ENCODE measurements at places on chromosomes 16 and 17.
A peak's percentile ranks its signal among the peaks of the same experiment; 100 is the strongest.

GRCh38 chr17:44219108-44219615, 313 bp downstream of the UBTF start:
- DNase-seq: peak; percentile 77

DNA sequence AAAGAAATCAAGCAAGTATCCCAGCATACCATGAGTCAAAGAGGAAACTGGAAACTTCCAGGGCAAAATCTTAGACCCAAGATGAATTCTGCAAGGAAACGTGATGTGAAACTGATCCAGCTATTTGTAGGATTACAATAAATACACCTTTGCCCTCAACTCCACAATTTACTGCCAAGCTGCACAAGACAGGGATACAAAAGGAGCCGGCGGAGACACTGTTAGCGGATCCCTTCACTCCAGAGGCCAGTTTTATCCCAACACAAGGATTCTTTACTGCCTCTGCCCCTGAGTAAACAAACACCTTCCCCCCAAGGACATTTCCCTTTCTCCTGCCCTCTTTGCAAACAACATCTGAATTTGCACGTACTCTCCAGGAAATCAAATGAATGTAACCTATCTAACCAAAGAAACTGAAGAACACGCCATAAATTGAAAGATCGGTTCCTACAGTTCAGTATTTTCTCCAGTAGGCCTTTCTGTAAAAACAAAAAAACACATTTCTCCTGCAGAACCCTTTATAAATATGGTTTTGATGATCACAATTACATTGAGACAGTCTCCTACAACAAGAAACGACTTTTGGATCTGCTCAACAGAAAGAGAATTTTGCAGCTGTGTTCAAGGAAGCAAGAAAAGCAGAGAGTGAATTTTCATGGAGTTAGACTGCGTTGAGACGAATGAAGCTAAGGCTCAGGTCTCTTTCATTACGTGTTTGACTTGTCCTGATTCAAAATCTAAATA, 1.4 kb upstream of the CBX2 start:
- no peak for DNase-seq

DNA sequence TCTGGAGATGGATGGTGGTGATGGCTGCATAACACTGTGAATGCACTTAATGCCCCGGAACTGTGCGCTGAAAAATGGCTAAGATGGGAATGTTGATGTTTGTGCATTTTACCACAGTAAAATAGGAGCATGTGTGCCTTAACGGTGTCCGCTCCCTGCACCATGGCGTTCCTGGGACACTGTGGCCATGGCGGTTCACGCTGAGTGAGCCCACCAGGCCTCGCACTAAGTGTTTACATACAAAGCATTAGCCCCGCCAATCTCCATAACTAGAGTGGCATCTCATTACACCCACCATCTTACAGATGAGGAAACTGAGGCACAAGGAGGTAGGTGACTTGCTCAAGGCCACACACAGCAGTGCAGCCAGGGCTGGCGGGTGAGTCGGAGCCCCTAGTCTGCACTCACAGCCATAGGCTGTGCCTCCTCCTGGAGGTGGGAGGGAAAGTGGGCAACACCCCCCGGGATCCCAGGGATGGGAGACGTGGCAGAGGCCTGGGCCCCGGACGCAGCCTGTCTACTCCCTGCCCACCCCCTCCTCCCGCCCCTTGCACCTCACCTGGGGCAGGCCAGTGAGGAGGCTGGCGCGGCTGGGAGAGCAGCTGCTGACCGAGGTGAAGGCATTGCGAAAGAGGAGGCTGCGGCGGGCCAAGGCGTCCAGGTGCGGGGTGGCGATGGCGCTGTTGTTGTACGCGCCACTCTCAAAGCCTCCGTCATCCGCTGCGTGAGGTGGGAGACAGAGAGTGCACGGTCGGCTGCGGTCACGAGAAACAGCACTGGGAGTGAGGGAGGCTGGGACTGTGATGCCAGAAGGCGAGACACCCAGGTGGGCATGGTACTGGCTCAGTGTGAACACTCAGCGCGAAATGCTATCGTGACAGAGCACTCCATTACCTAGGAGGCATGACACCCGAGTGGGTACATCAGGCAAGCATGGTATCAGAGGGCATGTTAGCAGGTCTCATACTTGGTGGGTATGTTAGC, 3.4 kb downstream of the SGSH start:
- no peak for DNase-seq

GRCh38 chr16:32116080-32116479, 137.0 kb upstream of the TP53TG3D start:
- no peak for DNase-seq

- no peak for DNase-seq
Measured at GRCh38 chr17:74569020-74570003, 2.0 kb upstream of the CD300H start.

DNA sequence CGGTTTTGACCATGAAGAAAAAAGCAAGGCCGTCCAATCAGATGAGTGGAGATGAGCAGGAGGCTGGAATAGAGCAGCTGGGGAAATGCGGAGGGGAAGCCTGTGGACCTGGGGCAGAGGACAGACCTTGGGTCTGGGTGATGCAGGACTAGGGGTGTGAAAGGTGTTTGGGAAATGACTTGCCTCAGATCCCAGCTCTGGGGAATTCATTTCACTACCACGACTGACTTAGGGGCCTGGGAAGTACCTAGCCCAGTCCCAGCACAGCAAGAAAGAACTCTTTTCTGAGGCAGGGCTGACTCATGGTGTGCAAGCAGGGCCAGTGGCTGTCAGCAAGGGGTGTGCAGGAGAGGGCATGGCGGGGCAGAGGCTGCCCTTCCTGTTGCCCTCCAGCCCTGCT, 14.8 kb downstream of the DNAI2 start:
- no peak for DNase-seq

DNA sequence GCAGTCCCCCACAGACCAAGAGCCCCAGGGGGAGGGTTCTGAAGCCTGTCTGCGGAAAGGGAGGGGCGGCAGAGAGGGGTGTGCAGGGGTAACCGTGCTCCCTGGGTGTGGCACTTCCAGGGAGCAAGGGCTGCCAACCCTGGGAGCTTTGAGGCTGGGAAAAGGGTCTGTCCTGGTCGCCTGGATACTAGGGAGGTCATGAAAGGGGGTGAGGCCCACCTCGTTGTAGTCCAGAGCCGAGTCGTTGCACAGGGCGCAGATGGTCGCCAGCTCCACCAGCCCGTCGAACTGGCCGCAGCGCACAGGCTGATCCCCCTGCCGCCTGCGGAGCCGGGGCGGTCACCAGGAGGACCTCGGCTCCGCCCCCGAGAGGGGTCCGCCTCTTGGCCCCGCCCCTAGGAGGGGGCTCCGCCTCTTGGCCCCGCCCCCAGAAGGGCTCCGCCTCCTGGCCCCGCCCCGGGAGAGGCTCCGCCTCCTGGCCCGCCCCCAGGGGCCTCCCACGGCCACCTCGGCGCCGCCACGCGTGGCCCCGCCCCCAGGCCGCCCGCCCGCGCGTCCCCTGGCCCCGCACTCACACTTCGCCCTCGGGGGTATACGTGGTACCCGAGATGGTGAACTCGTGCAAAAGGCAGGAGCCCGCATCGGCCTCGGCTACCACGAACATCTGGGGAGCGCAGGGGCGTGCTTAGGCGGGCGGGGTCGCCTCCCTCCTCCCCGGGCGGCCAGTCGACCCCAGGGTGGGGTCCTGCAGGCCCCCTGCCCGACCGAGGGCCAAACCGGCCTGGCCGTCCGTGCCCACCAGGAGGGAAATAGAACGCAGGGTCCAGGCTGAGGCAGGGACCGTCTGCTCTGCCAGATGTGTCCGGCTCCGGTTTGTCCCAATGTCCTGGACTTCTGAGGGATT, 19.5 kb downstream of the ATP2A3 start:
- peak; percentile 85 for DNase-seq

DNA sequence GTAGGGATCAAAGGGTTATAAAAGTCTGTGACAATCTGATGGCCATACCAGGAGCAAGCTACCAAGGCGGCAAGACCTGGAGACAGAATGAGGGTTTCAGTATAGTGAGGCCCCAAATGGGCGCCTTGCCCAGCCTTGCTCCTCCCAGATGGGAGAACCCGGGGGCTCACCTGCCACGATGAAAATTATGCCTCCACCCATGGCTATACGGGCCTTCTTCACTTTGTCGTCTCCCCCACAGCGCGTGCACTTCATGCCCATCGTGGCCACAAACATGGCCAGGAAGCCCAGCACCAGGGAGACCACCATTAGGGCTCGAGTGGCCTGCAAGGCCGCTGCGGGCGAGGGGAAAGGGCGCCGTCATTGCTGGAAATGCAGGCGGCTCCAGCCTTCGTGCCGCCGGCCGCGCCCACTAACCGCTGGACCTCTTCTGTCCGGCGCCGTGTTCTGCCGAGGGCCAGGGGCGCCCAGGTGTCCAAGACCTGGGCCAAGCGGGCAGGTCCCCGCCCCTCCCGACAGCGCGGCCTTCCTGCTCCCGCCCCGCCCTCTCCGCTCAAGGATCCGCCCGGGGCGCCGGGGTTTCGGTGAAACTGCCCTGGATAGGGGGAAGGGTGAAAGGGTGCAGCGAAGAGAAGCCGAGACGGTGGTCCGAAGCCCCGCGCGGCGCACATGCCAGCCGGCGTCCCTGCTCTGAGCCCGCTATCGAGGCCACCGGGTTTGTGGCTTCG, 1.5 kb downstream of the CLDN7 start:
- DNase-seq: peak; percentile 93

DNA sequence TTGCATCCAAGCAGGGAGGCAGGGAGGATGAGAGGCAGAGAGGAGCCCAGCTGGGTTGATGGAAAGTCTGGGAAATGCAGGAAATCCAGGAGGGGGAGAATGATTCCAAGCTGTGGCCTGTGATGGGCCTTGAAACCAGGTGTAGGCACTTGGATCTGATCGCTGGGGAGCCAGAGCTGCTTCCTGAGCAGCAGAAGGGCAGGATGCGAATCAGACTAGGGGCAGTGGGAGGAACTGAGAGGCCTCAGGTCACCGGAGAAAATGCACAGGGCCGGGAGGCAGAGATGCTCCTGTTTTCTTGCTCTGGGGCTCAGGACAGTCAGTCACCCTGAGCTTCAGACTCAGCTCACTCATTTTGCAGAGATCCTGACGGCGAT, 29.6 kb upstream of the MEOX1 start:
- DNase-seq: no peak

DNA sequence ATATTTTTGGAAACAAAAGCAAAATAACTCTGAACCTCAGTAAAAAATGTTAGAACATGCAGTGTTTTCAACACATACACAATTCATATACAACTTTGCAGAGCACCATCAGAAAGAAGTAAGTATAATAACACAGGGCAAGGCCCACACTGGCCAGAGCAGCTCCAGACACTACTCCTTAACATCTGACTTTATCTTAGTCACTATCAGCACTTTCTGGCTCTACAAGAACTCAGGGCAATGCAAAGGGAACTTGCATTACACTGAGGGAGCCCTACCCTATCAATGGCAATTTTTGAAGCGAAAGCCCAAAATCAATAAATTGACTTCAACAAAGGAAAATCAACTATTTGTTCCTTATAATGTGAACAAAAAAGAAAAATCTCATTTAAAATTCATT, 16.5 kb downstream of the RNF157 start:
- no peak for DNase-seq

DNA sequence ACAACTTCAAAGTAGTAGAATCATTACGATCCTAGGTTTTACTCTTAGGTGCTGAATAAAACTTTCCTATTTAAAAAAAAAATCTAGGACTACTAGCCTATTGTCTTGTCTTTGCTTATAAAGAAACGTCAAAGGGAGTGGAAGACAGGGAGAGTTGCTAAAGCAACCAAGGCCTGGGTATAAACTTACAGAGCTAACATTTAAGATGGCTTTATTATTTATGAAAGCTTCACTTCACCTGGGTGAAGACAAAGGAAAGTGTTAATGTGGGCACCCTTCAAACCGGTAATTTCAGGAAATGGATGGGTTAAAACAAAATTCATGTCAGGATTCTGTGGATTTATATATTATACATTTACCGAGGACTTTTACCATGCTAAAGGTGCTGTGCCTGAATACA, 2.5 kb downstream of the DUSP14 start:
- no peak for DNase-seq

GRCh38 chr16:7338826-7339225, 6.2 kb downstream of the RBFOX1 start:
- DNase-seq: no peak

- DNase-seq: peak; percentile 70
Measured at GRCh38 chr16:85928401-85928820, 29.4 kb downstream of the IRF8 start.

GRCh38 chr16:85554889-85555718, 58.0 kb upstream of the GSE1 start:
- DNase-seq: peak; percentile 70

- no peak for DNase-seq
Measured at GRCh38 chr16:72159801-72160200, 12.2 kb downstream of the PMFBP1 start.

DNA sequence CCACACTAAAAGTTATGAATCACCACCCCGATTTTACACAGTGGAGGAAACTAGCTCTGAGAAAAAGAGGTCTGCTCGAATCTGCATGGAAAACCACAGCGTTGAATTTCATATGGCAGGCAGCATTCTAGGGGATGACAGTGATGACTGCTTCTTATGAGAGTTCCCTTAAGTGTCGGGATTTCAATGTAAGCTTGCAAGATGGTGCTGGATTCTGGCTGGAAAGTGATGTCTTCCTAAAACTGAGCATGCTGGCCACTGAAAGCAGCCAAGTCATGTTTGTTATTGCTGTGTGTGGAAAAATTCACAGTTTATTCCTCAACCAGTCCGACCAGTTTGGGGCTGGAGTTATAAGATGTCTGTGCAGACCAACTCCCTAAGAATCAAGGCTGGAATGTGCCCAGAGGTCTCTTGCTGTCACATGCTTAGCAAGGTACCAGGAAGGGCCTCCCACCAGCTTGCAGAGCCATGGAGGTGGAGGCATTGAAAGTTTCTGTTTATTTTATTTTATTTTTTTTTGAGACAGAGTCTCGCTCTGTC, 37.2 kb upstream of the GAN start:
- no peak for DNase-seq

DNA sequence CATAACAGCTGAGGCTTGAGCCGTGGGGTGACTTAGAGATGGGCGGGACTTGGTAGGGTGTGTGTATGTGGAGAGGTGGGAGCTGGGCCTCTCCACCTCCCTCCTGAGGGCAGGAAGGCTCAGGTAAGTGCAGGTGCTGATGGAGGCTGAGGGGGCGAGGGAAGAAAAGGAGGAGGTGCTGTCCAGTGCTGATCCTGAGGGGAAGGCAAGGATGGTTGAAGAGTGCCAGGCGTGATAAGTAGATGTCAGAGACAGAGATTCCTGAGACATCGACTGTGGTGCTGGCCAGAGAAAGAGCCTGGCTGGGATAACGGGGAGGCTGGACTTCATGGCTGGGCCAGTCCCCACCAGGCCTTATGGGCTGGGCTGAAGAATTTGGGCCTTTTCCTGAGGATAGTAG, 159.1 kb downstream of the SDK2 start:
- DNase-seq: no peak

DNA sequence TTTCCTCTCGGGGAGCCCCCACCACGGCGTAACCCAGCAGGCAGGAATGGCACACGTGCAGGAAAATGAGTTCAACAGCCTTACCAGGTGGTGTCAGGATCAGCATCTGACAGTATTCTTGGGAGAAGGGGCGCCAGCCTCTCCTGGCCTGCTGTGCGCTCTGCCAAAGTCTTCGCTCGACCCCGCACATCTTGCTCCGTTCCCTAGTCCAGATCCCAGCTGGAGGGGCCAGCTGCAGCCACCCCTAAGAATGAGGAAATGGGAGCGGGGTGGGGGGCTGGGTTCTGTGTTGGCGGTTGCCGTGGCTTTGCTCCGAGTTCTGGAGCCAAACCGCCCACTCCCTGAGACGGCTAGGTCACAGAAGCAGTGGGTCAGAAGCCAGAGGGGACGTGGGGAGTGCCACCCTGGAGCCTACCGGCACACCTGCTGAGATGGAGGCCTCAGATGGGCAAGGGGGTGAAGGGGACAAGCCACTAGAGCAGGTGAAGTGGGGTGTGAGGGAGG, at the start of gene CHCT1:
Gene CHCT1, plus strand, starts transcription at position 328 of the 504 bp plus-strand sequence. Its CDS starts 104 bp downstream, at position 432.
- DNase-seq: no peak

GRCh38 chr16:47567321-47567720, 106.2 kb downstream of the PHKB start:
- no peak for DNase-seq

- no peak for DNase-seq
Measured at GRCh38 chr17:75152922-75153779, 1.2 kb downstream of the JPT1 start.

Data from left lung (tissue), 14 donors.